ENCODE measurements at places on chromosomes 1 and 21. TPM values are rescaled to one million over a fixed set of nuclear protein-coding genes. Genes with fewer than 3 reads are reported as not detected.

OR2M3 gene
- not detected for total RNA-seq

STUM gene
- not detected for total RNA-seq

ACTN2 gene
- total RNA-seq = 0.32 TPM

RXRG gene
- total RNA-seq = not detected

PEX19 gene
- 25.8 TPM for total RNA-seq
